ENCODE measurements at places on chromosomes 3 and 15. TPM values are rescaled to one million over a fixed set of nuclear protein-coding genes. Genes with fewer than 3 reads are reported as not detected.

Gene SOX14
- total RNA-seq, result not detected

Gene SLC35G2
- total RNA-seq, result not detected

- no peaks in the 10 kb centered on the region for H3K36me3 ChIP-seq
- H3K4me3 ChIP-seq, result no peak overlapping the region
- H3K4me1 ChIP-seq, result peaks cover 3% of the 10 kb centered on the region
These were observed 29.6 kb downstream of the CX3CR1 start for GRCh38 chr3:39250116-39250747.

Gene DZIP1L
- not detected for total RNA-seq

Gene ERICH6
- total RNA-seq, result not detected

DNA sequence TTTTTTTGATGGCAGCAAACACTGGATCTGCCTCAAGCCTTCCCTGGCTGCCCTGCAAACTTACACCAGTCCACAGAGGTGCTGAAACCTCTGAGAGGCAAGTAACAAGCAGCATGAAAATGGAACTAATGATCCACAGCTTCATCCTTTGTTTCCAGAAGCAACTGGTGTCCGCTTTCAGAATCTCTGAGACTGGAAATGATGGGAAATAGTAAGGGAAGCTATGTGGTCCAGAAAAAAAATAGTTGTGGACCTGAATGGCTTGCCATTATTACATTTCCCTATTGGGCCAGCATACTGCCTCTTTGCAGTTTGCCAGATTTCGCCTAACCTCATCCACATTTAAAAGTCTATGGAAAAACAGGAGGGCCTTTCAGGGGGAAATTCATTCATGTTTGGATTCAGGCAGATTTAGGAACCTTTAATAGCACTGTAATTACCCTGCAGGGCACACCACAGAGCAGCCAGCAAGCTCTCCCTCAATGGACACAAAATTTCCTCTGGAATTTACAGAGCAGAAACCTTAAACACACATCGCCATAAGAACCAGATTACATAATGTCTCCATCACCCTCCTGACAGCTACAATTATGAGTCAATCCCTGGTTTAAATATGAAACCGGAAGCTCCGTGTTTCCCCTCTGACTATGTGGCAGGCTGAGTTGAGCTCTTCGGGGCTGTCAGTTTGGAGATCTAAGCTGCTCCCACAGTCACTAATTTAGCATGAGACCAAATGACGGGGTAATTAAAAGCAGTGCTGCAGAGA is 134.4 kb downstream of the TMCO5A start:
- H3K27me3 ChIP-seq, result peaks cover 7% of the 10 kb centered on the region
- H3K4me3 ChIP-seq, result no peak overlapping the region
- no peak for DNase-seq
- H3K36me3 ChIP-seq, result no peaks in the 10 kb centered on the region
- H3K27ac ChIP-seq, result no peak overlapping the region

DNA sequence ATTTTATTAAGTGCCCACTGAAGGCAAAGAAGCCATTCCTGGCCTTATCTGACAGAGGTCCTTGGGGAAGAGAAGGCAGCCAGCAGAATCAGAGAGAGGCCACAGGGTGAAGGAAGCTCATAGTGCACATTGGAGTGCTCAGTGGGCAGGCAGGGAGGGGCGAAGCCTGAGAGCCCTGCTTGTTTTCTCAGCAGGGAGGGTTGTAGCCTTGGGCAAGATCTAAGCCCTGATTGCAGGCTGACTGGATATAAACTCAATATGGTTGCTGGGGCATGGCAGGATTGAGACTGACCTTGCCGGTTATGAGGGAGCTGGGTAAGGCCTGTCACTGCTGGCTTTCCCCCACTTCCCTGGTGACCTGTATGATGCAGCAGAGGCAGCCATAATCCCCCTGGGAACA is 7.5 kb upstream of the IGSF11 start:
- no peak overlapping the region for H3K4me3 ChIP-seq
- DNase-seq, result no peak
- no peaks in the 10 kb centered on the region for H3K36me3 ChIP-seq
- peaks cover 10% of the 10 kb centered on the region for H3K27me3 ChIP-seq

GRCh38 chr15:85276508-85276907 is 103.9 kb upstream of the AKAP13 start:
- H3K27ac ChIP-seq, result no peak overlapping the region
- no peaks in the 10 kb centered on the region for H3K27me3 ChIP-seq
- H3K36me3 ChIP-seq, result no peaks in the 10 kb centered on the region
- H3K4me1 ChIP-seq, result no peaks in the 10 kb centered on the region
- H3K4me3 ChIP-seq, result no peak overlapping the region
- DNase-seq, result no peak

Gene CACNA2D3
- not detected for total RNA-seq

GRCh38 chr3:138371070-138371965 is 22.9 kb downstream of the MRAS start:
- no peak for DNase-seq
- no peaks in the 10 kb centered on the region for H3K36me3 ChIP-seq
- no peak overlapping the region for H3K27ac ChIP-seq
- H3K4me3 ChIP-seq, result no peak overlapping the region
- H3K4me1 ChIP-seq, result no peaks in the 10 kb centered on the region

GRCh38 chr15:65008983-65009382 is 19.3 kb upstream of the SPG21 start:
- no peak for DNase-seq
- no peak overlapping the region for H3K27ac ChIP-seq
- H3K36me3 ChIP-seq, result peaks cover 19% of the 10 kb centered on the region

DNA sequence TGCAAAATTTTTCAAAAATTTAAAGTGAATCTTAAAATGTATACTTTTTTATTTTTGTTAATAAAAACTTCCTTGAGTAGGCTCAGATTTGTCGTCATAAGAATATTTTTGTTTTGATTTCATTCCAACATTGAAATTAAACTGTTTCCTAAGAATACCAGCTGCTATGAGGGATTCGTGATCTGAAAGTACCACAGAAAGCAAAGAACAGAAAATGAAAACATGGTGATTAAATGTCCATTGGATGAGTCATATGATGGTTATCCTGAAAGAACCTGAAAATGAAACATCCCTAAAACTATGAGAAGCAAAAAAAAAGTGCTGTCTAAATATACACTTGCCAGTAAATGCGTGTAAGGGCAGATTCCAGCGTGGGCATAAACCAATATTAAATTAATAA is 143.8 kb downstream of the GMNC start:
- H3K27ac ChIP-seq, result no peak overlapping the region
- no peak for DNase-seq
- H3K4me1 ChIP-seq, result no peaks in the 10 kb centered on the region
- no peaks in the 10 kb centered on the region for H3K27me3 ChIP-seq

Measured in CD4-positive, alpha-beta T cell (primary cell).